Fibroblast of the aortic adventitia (primary cell): ENCODE measurements at places on chromosomes 7 and 10. TPM values are rescaled to one million over a fixed set of nuclear protein-coding genes. Genes with fewer than 3 reads are reported as not detected.

Gene FFAR4
- total RNA-seq: not detected in 2 replicates

Gene TAS2R5
- 1.4 TPM in 1 of 2 replicates, not detected in the other for total RNA-seq

Gene FKBP6
- not detected in 2 replicates for total RNA-seq

Gene OR2F1
- total RNA-seq: 0.09 TPM in 1 of 2 replicates, not detected in the other

Gene SPDYE2
- total RNA-seq: 0.16 TPM in 1 of 2 replicates, not detected in the other

Gene KCP
- 0.09 and 1.6 TPM in 2 replicates for total RNA-seq

Gene GJD4
- 0.09 TPM in 1 of 2 replicates, not detected in the other for total RNA-seq

Gene PSD
- total RNA-seq: 0.18 and 1.3 TPM in 2 replicates

Gene UPK3BL1
- 1.5 and 3.2 TPM in 2 replicates for total RNA-seq

Gene UNCX
- total RNA-seq: not detected in 2 replicates

Gene VAX1
- total RNA-seq: not detected in 2 replicates

GRCh38 chr10:28137907-28138880, 139.3 kb upstream of the ODAD2 start:
- DNase-seq: no peak

GRCh38 chr10:119006451-119007210, 22.9 kb upstream of the NANOS1 start:
- peak; percentile 99 for DNase-seq

GRCh38 chr10:120950051-120950561, 98.9 kb downstream of the WDR11 start:
- DNase-seq: peak; percentile 3

- no peak for DNase-seq
These were observed 154.5 kb downstream of the PLXDC2 start for GRCh38 chr10:19970717-19971116.

DNA sequence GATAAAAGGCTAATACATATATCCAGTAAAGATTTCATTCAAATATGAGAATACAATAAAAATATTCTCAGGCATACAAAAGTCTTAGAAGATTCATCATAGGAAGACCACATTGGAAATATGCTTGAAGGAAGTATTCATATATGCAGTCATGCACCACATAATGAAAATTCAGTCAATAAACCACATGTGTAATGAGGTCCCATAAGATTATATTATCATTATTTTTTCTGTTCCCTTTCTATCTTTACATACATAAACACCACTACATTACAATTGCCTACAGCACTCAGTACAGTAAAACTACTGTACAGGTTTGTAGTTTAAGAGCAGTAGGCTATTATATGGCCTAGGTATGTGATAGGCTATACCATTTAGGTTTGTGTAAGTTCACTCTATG, 111.6 kb downstream of the PRTFDC1 start:
- DNase-seq: no peak

DNA sequence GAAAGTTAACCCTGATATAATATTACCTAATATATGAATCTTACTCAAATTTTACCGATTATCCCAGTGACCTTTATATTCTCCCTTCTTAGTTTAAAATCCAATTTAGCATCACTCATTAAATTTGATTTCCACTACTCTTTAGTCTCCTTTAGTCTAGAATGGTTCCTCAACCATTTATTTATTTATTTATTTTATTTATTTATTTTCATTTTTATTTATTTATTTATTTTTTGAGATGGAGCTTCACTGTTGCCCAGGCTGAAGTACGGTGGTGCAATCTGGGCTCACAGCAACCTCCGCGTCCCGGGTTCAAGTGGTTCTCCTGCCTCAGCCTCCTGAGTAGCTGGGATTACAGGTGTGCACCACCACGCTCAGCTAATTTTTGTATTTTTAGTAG, 92.8 kb downstream of the LCOR start:
- DNase-seq: no peak

GRCh38 chr10:8042721-8043568, 11.5 kb upstream of the GATA3 start:
- no peak for DNase-seq

DNA sequence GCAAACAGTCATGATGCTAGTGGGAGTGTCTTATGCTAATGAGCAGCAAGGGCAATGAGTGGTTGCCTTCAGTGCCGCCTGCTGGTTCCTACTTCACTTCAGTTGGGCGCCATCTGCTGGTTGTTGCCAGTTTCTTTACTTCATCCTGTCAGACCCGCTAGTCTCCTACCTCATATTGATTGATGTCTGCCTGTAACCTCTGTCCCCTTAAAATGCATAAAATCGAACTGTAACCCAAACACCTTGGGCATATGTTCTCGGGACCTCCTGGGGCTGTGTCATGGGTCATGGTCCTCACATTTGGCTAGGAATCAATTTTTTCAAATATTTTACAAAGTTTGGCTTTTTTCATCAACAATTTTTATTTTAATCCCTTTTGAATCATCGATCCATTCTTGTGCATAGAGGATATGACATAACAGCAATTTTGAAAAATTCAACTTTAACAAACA, 62.8 kb upstream of the C7orf33 start:
- DNase-seq: peak; percentile 67

GRCh38 chr10:6741541-6741941, 161.5 kb upstream of the PRKCQ start:
- peak; percentile 72 for DNase-seq

GRCh38 chr10:118115701-118116100, 69.0 kb upstream of the RAB11FIP2 start:
- no peak for DNase-seq

GRCh38 chr7:129831424-129832058, 121.2 kb downstream of the UBE2H start:
- peak; percentile 96 for DNase-seq

DNA sequence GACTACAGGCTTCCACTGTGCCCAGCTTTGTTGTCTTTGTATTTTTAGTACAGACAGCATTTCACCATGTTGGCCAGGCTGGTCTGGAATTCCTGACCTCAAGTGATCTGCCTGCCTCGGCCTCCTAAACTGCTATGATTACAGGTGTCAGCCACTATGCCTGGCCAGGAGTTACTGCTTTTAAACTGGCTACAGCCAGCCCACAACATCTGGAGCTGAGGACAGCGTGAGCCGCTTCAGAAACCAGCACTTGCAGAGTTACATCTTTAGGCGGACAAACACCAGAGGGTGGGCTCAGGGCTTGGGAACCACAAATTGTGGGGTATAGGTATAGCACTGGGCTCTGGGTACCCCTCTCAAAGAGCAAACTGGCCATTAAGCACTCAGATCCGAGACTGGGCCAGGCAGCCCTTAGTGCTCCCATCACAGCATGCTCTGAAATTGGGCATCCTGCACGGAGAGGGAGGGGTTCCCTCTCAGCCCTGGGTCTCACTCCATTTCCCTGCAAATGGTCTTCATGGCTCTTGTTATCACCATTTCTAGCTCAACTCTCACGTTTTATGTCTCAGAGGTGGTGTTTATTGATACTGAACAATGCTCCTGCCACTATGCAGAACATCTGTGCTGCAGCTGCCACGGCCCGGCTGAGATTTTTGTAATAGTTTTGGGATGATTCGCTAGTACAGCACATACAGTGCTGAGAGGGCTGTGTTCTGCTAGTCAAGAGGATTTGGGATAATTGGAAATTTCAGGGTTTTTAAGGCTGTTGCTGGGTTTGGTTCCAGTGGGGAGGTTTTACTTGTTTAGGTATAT, 146.4 kb upstream of the LYZL2 start:
- DNase-seq: peak; percentile 93

- DNase-seq: peak; percentile 26
These were observed 62.5 kb downstream of the TMEM130 start for GRCh38 chr7:98807068-98808048.

DNA sequence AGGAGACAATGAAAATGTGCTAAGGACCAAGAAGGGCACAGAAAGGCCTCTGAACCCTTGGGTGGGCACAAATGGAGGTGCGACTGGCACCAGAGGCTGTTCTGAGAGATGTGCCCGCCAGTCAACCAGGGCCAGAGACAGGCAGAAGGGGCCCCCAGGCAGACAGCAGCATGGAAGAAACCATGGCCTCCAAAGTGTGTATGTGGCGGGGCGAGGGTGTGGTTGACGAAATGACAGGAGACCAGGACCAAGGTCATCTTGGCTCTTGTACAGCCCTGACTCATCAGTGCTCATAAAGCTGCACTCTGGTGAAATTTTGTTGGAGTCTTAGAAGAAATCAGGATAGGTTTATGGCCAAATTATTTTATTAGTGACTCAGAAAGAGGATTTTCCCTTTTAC, 4.0 kb upstream of the MRPS24 start:
- DNase-seq: peak; percentile 87

- no peak for DNase-seq
These were observed 68.8 kb upstream of the MTPN start for GRCh38 chr7:136045992-136046391.

DNA sequence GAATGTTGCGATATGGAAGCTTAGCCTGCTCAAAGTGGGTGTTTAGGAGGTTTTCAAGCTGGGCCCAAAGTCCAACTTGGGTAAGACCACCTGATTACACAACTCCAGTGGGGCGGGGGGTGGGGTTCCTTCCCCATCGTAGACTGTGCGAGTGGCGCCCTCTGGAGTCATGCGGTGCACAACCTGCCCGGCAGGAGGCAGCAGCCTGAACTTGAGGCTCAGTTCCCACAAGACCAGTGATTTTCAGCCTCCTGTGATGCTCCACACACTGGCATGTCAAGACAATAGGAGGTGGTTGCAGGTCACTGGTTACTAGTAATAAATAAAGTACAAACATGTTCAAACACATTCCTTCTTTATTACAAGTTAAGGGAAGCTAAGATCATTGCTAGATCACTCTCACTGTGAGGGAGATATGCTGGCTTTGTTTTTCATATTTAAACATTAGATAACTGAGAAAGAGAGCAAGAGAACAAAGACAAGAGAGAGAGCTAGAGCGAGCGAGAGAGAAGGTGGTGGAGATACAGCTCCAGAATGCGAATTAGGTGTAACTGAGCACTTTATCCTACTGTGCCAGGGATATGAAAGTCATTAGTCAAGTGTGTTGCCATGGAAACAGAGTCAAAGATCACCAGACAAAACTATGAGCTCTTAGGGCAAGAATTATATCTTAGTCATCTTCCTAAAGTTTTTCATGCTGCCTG, 97.4 kb upstream of the BMPER start:
- DNase-seq: peak; percentile 91

DNA sequence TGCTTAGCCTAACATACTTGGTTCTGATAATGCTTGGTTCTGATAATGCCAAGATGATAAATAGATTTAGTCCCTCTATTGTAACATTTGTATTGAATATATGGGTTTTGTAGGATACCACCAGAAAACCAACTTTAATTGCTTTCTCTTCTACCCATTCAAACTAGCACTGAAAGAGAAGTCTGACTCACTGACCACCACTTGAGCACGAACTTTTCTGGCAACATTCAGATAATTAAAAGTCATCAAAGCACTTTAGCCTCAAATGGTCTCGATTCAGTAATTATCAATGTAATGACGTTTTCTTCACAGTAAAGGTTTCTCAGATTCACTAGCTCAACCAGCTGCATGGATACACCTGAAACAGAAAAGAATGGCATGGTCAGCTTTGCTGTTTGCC, 63.0 kb downstream of the HDAC9 start:
- DNase-seq: no peak

DNA sequence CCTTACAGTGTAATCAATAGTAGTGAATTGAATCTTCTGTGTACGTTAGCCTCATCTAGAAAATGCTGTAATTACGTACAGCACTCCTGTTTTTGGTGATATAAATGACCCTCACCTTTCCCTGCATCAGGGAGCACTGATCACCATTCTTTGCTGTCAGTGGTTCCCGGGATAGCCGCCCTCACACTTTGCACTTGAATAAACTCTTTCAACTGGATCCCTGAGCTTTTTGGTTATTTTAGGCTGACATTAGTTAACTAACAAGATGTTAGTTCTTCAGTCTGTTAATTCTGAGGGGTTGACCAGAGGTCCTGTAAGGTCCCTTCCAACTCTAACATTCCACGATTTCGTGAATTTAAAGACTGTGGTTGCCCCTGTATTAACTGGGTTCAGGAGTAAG, 23.4 kb upstream of the ZC3HAV1 start:
- DNase-seq: no peak

- DNase-seq: no peak
These were observed 634 bp downstream of the EZH2 start for GRCh38 chr7:148883266-148884048.

DNA sequence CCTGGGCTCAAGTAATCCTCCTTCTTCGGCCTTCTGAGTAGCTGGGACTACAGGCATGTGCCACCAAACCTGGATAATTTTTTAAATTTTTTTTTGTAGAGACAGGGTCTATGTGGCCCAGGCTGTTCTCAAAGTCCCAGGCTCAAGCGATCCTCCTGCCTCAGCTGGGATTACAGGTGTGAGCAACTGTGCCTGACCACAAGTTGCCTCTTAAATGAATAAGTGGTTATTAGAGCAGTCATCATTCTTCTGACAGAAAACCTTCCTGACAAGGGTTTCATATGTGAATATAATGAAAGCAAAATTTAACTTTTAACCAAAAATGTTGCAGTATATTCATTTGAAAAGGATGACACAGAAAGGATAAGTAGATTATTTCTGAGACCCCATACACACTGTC, 532.5 kb downstream of the GRM8 start:
- no peak for DNase-seq

GRCh38 chr7:15041226-15041625, 138.7 kb upstream of the DGKB start:
- DNase-seq: peak; percentile 17

GRCh38 chr7:79272066-79272669, 181.3 kb downstream of the MAGI2 start:
- peak; percentile 74 for DNase-seq

GRCh38 chr7:46606761-46607160, 685.7 kb upstream of the IGFBP3 start:
- no peak for DNase-seq

DNA sequence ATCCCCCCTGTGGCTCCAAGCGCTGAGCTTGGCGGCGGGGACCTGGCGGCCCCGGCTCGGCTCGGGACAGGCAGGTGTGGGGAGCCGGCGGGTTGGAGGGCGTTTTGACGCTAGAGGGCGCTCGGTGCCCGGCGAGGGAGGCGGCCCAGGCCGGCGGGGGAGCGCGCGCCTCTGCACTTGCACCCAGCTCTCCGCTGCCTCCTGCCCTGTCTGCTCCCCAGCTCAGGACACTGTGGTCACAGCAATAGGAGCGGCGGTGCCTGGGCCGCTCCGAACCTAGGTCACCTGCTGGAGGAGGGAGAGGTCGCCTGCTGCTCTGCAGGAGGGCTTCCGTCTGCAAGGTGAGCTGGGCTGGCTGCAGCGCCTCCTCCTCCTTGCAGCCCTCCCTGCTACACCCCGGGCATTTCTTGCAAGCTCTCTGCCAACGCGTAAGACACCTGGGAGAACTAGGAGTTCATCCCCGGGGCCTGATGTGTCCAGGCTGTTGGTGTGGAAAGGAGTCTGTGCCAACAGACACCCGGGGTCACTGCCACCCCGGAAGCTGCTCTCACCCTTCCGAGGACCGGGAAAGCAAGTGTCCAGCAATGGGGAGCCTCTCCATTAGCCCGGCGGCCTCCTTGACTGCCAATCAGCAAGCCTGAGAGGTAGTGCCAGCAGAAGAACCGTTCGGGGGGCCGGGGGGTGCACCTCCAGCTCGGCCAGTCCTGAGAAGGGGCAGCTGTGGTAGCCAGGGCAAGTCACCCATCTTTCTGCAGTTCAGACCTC, 620.4 kb downstream of the GALNT17 start:
- DNase-seq: no peak

- DNase-seq: no peak
These were observed 852.3 kb upstream of the CELF2 start for GRCh38 chr10:10165415-10165814.
